ENCODE measurements at places on chromosomes 4 and X. TPM values are rescaled to one million over a fixed set of nuclear protein-coding genes. Genes with fewer than 3 reads are reported as not detected.

- no peak for DNase-seq
Observed at GRCh38 chr4:70613306-70614183, 15.0 kb upstream of the ENAM start.

Gene GNRHR
- not detected for total RNA-seq

Gene F9
- total RNA-seq, result not detected

DNA sequence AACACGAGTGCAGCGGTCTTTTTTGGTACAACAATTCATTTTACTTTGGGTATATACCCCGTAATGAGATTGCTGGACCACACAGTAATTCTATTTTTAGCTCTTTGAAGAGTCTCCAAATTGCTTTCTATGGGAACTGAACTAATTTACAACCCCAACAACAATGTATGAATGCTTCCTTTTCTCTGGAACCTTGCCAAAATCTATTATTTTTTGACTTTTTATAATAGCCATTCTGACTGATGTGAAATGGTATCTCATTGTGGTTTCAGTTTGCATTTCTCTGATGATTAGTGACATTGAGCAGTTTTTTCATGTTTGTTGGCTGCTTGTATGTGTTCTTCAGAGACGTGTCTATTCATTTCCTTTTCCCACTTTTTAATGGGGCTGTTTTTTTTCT lies 240.8 kb downstream of the STK32B start:
- no peak for DNase-seq

DNA sequence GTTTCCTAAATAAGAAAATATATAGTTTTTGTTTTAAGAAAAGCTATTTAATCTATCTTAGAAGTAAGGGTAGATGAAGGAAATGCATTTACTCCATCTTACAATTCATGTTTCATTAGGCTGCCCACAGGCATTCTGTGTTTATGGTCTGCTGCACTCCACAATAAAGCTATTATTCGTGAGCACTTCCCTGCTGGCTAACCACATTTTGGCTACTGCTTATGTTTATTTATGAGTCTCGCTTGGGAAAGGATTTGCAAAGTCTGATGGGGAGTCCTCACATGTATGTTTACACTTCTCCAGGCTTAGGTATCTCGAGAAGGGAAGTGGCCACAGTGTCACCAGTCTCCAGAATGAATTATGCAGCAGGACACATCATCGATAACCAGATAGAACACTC lies 260.8 kb upstream of the VCX start:
- no peak for DNase-seq

- no peak for DNase-seq
Observed at GRCh38 chr4:144709159-144709558, 63.2 kb downstream of the HHIP start.

Gene ARX
- not detected for total RNA-seq

DNA sequence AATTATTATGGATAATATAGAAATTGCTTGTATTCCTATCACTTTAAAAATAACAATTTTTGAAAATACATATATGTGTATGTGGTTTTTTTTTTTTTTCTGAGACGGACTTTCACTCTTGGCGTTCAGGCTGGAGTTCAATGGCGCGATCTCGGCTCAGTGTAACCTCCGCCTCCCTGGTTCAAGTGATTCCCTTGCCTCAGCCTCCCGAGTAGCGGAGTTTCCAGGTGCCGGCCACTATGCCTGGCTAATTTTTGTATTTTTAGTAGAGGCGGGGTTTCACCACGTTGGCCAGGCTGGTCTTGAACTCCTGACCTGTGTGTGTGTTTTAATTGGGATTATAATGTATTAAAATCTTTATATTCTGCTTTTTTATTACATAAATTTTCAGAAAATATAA lies 97.9 kb upstream of the NUDT6 start:
- DNase-seq, result no peak
